ENCODE measurements at places on chromosomes 5 and 9. TPM values are rescaled to one million over a fixed set of nuclear protein-coding genes. Genes with fewer than 3 reads are reported as not detected.

GRCh38 chr9:122785269-122785668, 3.5 kb upstream of the OR5C1 start:
- DNase-seq: no peak

GRCh38 chr5:107215611-107216010, 455.1 kb downstream of the EFNA5 start:
- no peak for DNase-seq

DNA sequence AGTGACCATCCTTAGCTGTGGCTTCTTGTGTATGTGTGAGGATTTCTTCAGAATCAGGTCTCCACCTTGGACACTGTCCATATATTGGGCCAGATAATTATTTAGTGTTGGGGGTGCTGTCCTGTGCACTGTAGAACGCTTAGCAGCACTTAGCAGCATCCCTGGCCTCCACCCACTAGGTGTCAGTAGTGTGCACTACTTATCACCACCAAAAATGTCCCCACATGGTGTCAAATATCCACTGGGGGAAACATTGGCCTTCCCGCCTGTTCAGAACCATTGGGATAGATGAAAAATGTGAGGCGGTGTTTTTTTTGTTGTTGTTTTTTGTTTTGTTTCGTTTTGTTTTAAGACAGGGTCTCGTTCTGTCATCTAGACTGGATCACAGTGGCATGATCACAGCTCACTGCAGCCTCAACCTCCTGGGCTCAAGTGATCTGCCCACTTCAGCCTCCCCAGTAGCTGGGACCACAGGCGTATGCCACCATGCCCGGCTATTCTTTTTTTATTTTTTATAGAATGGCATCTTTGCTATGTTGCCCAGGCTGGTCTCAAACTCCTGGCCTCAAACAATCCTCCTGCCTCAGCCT, 67.7 kb downstream of the TENT4A start:
- no peak for DNase-seq

ADAMTS6 gene
- 12.3 TPM for total RNA-seq

DNA sequence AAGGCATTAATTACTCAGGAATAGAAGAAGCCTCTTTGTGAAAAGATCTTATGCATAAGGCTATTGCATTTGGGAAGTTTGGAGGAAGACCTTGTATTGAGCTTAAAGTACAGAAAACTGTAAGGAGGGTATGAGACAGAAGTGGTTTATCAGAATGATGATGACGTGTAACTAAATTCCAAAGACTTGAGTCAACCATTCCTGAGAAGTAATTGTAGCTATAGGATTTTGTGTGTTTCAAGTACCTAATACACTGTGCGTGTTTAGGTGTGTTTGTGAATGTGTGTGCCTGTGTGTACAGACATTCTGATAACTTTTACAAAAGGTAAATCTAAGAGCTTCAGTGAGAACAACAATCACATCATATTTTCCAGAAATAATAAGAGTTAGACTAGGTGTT, 46.5 kb upstream of the IRX2 start:
- DNase-seq: no peak

GRCh38 chr5:1243487-1244130, 18.4 kb downstream of the SLC6A18 start:
- no peak for DNase-seq

GRCh38 chr5:148398698-148399121, 15.0 kb downstream of the FBXO38 start:
- no peak for DNase-seq

GRCh38 chr9:71355884-71356283, 234.5 kb upstream of the TRPM3 start:
- no peak for DNase-seq

MELK gene
- total RNA-seq: not detected

GPR151 gene
- total RNA-seq: not detected

- DNase-seq: peak; percentile 89
Measured at GRCh38 chr5:1386274-1386717, 41.4 kb upstream of the CLPTM1L start.

DNA sequence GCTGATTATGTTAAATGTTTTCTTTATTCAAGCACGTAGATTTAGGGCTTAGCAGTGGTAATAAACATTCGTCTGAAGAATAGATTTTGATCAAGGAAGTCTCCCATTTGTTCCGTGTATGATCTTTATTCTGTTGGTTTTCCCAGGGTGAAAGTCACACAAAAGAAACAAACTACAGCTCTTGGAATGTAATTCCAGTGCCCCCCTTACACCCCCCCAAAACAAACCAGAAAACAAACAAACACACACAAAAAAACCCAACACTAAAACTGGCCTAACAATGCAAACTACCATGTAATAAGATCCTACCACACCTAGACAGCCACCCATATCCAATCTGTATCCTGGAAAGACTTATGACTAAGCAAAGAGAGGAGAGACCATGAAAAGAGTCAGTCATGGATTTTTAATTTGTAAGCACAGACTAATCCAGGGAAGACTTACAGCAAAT, 196.2 kb upstream of the ELL2 start:
- DNase-seq: no peak

DNA sequence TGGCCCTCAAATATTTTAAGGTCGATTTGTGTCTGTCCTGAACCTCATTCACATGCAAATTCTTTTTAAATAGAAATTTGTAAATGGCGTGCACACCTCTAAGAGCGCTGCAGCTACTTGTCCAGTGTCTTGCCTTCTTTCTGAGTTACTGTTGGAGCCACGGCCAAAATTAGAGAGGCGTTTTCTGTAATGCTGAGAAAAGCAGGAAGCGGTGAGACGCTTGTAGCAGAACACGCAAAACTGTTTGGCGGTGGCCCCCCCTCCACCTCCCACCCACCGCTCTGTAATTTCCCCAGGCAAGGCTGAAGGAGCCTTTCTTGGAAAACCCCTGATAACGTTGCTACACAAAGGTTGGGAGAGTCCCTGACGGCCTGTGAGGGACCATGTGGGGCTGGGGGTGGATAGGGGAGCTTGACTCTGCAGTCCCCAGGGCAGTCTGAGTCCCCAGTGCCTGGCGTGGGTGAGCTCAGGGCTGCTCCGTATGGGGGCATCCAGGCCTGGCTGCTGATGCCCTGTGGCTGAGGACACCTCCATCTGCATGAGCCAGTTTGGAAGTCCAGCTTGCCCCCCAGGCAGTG, 96.5 kb downstream of the GADD45G start:
- peak; percentile 86 for DNase-seq

DNA sequence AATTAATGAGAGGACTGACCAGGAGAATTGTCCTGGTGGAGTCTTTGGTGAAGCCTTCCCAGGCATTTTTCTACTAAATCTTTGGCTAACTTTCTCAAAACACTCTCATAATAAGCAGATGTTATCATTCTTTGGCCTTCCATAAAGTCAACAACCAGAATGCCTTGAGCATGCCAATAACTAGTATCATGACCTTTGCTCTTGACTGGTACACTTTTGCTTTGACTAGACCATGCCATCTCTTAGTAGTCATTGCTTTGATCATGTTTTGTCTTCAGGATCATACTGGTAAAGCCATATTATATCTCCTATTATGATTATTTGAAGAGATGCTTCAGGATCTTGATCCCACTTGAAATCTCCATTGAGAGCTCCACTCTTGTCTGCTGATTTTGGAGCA, 506.9 kb downstream of the ELAVL2 start:
- no peak for DNase-seq

FAM221B gene
- total RNA-seq: not detected

DNA sequence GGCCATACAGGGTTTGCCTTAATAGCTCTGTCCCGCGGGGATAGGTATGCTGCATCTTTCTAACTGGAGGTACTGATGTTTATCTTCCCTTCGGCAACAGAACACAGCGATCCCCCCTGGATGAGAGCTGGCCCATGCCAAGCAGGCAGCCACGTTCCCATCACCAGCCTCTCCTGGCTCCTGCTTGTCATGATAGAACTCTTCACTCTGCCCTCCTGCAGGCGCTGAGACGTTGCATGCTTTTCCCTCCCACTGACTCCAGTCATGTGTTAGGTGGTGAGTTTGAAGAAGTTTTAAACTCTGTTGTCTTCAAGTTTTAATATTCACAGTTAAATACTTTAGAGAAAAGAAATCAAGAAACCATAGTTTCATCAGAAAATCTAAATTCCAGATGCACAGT, 60.0 kb downstream of the MED27 start:
- no peak for DNase-seq

FOXD4L5 gene
- 0.79 TPM for total RNA-seq

SOX30 gene
- 0.49 TPM for total RNA-seq

- DNase-seq: no peak
Measured at GRCh38 chr5:71569748-71570509, 17.2 kb upstream of the MCCC2 start.

- no peak for DNase-seq
Measured at GRCh38 chr5:72079288-72079687, 28.0 kb upstream of the MAP1B start.

GRCh38 chr9:127118597-127119319, 3.7 kb downstream of the ANGPTL2 start:
- peak; percentile 21 for DNase-seq

- no peak for DNase-seq
Measured at GRCh38 chr9:138014563-138014945, 137.0 kb downstream of the CACNA1B start.

OCLN gene
- total RNA-seq: 4.3 TPM

DNA sequence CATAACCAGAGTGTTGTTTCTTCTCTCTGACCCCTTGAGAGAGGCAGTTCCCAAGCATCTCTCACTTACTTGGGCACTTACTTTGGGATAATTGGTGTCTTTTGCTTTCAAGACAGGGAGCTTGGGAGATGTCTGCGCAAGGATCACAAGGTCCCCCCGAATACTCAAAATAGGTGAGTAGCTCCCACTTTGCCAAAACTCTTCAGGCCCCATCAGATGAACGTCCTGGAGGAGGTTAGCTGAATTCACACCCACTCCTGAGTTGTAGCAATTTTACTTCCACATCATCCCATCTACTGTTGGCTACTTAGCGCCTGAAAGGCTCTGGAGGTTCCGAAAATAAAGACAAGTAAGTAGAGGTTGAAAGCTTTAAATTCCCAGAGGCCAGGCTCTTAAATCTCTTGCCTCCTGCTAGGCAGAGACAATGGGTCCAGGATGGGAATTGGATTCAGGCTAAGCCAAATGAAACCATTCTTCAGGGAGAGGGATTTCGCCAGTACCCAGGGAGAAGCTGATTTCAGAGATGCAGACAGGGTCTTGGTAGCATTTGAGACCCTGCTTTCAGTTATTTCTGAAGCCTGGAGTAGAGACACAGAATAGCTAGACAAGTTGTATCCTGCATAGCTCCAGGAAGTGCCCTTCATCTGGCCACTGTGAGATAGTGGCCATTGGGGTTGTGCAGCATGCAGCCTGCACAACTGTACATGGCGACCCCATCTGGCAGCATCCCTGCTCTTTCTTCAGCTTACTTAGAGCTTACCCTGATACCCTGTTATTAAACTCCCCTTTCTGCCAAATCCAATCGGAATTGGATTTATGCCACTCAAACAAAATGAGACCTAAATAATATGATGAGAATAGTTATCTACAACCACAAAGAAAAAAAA, 60.1 kb downstream of the BOD1 start:
- no peak for DNase-seq

- no peak for DNase-seq
Measured at GRCh38 chr9:112754578-112754977, 4.0 kb downstream of the SNX30 start.

DNA sequence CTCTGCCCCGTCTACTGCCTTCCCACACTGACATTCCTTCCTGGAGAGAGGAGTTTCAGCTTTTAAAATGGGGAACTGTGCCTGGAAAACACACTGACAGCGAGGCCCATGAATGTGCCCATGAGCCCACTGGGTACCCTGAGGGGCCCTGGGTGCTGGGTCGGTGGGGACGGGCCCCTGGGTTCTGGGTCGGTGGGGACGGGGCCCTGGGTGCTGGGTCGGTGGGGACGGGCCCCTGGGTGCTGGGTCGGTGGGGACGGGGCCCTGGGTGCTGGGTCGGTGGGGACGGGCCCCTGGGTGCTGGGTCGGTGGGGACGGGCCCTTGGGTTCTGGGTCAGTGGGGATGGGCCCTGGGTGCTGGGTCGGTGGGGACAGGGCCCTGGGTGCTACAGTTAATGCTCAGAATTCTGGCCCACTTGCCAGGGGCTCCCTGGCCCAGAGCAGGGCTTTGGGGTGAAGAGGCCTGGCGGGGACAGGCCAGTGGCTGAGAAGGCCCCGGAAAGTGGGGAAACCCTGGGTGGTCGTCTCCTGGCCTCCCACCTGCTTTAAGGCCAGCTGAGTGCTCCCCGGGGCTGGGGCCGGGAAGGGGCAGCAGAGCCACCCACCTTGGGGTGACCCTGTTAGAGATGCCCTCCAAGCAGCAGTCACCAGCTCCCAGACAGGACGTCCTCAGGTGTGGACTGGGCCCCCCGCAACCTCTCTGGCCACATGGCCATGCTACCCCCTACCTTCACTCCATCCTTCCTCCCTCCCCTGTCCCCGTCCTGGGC, 2.5 kb downstream of the GPSM1 start:
- no peak for DNase-seq
